ENCODE measurements at places on chromosomes 7 and 10.

DNA sequence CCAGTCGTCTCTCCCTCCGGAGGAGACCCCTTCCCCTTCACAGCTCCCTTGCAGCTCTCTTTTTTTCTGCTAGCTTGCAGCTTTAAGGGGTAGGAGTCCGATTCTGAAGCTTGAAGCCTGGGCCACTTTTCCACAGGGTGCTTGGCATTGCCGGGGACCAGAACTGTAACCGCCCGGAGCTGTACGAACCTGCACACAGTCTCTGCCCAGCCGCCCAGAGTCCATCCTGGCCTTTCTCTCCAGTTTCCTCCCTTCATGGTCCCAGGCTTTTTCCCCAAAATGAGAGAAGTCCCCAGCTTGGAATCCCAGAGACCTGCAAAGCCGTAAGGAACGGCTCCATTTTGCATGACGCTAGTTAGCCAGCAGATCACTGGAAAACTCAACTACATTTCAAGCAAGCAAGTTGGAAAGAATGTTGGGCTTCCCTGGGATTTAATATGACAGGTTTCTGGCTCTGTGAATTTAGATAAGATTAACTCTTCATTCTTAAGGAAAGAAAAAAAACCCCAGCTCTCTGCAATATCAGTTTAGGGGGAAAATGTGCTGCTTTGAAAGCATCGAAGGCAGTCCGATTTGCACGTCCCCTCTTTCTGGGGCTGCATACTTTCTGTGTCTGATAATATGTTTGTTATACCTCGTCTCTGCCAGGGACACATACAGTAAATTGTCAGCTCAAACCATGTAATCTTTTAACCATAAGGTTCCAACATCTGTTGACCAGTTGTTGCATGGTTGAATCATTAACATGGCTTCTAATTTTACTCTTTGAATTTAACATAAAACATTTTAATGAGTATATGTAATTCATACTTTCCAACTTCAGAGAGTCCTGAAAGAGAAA, 190.0 kb upstream of the LYZL2 start:
- DNase-seq: no peak

GRCh38 chr7:684416-684815, 42.1 kb upstream of the DNAAF5 start:
- DNase-seq: no peak

GRCh38 chr7:102320601-102321350, 34.1 kb downstream of the SH2B2 start:
- no peak for DNase-seq

DNA sequence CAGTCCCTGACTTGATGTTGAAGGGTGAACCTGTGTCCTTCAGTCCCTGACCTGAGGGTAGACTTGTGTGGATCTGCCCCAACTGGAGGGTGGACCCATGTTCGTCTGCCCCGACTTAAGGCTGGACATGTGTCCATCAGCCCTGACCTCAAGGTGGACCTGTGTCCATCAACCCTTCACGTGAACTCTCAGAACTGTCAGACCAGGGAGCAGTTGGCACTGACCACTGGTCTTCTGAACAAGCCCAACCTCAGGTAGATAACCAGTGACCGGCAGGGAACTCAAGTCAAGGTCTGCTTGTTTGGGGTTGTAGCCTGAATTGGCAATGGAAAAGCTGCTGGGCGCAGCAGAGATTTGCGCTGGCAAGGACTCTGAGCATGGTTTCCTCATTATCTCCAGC, 96.5 kb downstream of the ADCY1 start:
- no peak for DNase-seq

GRCh38 chr7:50594734-50595485, 29.7 kb upstream of the DDC start:
- no peak for DNase-seq

- no peak for DNase-seq
These were observed 1.2 kb downstream of the PHKG1 start for GRCh38 chr7:56091591-56091990.
